ENCODE measurements at places on chromosomes 2 and 18.
A peak's percentile ranks its signal among the peaks of the same experiment; 100 is the strongest.

GRCh38 chr2:216837740-216838139 is 22.1 kb downstream of the TNP1 start:
- DNase-seq = no peak

DNA sequence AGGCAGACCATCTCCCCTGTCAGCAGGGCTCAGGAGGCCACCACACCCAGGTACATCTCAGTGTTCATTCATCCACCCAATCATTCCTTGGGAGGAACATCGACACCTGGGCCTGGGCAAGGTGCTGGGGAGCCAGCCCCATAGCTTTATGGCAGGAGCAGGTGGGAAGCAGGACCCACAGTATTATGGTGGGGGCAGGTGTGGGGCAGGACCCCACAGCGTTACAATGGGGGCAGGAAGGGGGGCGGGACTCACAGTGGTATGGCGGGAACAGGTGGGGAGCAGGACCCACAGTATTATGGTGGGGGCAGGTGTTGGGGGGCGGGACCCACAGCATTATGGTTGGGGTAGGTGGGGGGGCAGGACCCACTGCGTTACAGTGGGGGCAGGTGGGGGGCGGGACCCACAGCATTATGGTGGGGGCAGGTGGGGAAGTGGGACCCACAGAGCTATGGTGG is 128.9 kb upstream of the HS6ST1 start:
- DNase-seq = no peak

- no peak for DNase-seq
Measured at GRCh38 chr2:64525317-64525613, 1.1 kb downstream of the AFTPH start.

GRCh38 chr18:72672364-72673184 is 128.4 kb upstream of the CBLN2 start:
- peak; percentile 1 for DNase-seq

GRCh38 chr18:45657357-45658335 is 42.4 kb downstream of the SLC14A2 start:
- DNase-seq = no peak

DNA sequence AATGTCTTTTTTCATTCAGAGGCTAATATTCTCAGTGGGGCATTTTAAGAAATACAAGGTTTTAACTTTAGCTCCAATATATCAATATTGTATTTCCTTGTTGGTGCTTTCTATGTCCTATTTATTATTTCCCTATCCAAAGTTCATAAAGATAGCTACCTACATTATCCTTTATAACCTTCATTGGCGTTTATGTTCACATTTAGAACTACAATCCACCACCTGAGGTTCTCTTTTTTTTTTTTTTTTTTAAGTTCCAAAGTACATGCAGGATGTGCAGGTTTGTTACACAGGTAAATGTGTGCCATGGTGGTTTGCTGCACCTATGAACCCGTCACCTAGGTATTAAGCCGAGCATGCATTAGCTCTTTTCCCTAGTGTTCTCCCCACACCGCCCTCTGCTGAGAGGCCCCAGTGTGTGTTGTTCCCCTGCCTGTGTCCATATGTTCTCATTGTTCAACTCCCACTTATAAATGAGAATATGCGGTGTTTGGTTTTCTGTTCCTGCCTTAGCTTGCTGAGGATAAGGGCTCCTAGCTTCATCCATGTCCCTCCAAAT is 694.6 kb downstream of the SUCLG1 start:
- DNase-seq = no peak

- DNase-seq = no peak
Measured at GRCh38 chr2:80141007-80141726, 163.4 kb downstream of the LRRTM1 start.

- DNase-seq = peak; percentile 0
Measured at GRCh38 chr2:124283096-124283495, 258.0 kb downstream of the CNTNAP5 start.

DNA sequence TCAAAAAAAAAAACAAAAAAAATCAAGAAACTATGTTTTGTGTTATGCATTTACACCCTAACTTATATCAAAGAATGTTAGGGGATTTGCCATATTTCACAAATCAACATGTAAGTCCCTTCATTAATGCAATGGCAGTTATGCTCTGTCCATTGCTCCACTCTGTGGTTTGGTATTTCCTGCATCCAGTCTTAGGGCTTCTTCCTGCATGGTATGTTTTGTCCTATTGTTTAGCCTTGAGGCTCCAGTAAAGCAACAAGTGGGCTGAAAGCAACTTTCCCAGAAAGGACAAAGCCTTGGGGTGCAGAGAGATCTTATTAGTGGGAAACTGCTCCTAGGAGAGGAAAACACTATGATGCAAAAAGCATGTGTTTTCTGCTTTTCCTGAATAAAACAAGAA is 474.1 kb downstream of the IRS1 start:
- DNase-seq = no peak

- no peak for DNase-seq
Measured at GRCh38 chr18:61637905-61638595, 254.8 kb downstream of the RNF152 start.

DNA sequence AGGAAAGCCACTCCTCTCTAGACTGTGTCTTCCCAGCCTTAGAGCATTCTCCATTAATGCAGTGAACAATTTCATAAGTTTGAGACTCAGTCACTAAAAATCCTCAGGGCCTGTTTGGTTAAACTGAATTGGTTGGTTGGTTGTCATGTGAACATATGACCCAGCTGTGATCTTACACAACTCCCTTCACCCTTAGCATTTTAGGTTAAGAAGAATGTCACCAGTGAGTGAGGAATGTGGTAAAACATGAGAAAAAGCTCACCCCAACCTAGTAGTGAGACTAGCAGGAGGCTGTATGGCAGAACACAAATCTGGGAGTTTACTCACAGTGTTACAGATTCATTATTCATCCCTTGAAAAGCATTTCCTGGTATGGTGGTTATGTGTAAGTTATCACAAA is 32.4 kb downstream of the LHCGR start:
- no peak for DNase-seq

DNA sequence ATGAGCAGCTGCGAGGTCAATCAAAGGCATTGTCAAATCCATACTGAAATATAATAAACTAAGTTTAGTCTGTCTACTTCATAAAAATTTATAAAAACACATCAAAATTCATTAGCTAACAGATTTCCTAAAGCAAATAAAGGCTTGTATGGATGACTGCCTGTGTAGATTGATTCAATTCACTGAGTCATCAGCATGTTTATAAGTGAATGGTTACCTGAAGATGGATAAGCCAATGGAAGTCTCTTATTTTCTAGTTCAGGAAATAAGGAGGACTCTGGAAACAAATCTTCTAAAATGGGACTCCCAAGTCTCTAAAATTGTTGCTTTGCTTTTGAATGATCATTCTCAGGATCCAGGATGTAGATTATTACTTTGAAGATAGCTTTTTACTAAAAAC is 57.0 kb upstream of the HNRNPA3 start:
- DNase-seq = no peak

- no peak for DNase-seq
Measured at GRCh38 chr2:176107731-176108181, 676 bp downstream of the HOXD11 start.

GRCh38 chr18:617970-618504 is 21.2 kb downstream of the CLUL1 start:
- no peak for DNase-seq

GRCh38 chr2:79638410-79638809 is 125.6 kb downstream of the CTNNA2 start:
- DNase-seq = no peak

- DNase-seq = no peak
Measured at GRCh38 chr2:46538393-46538792, 59.0 kb downstream of the TMEM247 start.

- no peak for DNase-seq
Measured at GRCh38 chr2:46846536-46846935, 69.1 kb downstream of the MCFD2 start.

DNA sequence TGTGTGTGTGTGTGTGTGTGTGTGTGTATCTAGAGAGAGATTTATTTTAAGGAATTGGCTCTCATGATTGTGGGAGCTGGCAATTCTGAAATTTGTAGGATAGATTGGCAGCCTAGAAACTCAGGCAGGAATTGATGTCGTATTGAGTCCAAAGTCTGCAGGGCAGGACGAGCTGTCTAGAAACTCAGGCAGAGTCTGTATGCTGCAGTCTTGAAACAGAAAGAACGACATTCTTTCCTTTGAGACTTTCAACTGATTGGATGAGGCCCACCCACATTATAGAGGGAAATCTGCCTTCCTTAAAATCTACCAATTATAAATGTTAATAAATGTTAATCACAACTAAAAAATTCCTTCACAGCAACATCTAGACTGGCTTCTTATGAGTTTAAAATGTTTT is 436.6 kb upstream of the FANCL start:
- no peak for DNase-seq

- no peak for DNase-seq
Measured at GRCh38 chr2:113167962-113168340, 5.8 kb upstream of the PSD4 start.

DNA sequence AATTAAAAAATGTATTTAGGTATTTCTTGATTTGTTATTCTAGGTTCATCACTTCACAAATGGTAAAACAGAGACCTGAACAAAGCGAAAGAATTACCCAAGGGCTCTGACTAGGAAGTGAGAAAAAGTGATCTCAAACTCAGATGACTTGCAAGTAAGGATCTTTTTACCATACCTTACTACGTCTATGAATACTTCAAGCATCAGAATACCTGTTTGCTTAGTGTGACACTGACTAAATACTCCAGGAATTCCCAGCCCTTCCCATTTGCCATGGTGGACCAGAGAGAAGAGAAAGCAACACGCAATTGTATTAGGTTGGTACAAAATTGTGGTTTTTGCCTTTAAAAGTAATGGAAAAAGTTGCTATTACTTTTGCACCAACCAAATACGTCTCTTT is 35.8 kb upstream of the FIGN start:
- DNase-seq = no peak

DNA sequence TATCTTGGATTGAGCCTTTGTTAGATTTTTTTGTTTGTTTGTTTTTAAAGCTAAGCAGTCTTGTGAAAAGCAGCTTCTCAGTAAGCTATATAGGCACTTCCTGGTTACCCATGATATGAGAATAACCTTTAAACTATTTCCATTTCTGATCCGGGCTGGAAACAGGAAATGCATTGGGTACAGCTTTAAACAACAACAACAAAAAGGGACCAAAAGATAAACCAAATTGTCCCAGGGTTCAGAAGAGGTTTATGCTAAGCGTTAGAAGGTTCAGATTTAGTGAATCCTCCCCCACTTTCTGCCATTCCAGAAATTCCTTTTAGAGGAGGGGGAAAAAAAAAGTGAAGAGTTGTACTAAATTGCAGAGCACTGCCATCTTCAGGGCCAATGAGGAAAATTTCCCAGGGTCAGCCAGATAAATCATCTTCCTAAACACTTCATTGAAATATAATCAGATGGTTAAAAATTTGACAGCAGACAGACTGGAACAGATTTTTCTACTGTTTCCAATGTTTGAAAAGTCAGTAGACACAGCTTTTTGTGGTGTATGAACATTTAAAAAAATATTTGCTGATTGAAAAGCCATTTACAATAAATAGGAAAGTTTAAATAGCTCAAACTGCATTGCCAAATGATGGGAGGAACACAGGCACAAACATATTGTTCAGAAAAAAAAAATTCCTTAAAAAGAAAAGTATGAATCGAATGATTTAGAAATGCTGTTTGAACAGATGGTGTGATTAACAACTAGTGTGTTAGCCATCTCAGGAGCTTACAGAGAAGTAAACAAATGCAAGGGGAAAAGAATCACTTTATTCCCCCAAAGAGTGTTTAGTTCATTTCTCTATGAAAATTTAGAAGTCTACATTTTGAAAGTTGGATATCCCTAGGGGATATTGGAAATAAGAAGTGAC is 189.9 kb upstream of the TANK start:
- no peak for DNase-seq

DNA sequence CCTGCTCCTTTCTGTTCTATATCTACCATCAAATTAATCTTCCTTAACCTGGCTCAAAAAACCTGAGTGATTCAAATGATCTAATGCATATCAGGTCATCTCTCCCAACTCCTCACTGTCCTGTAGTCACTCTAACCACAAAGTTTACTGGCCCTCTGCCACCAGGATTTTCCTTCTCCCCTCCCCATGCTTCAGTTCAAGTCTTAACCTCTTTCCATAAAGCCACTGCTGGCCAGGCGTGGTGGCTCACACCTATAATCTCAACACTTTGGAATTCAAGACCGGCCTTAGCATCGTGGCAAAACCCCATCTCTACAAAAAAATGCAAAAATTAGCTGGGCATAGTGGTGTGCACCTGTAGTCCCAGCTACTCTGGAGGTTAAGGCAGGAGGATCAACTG is 7.5 kb upstream of the SP3 start:
- no peak for DNase-seq

- DNase-seq = no peak
Measured at GRCh38 chr2:3126911-3127621, 250.6 kb downstream of the EIPR1 start.

DNA sequence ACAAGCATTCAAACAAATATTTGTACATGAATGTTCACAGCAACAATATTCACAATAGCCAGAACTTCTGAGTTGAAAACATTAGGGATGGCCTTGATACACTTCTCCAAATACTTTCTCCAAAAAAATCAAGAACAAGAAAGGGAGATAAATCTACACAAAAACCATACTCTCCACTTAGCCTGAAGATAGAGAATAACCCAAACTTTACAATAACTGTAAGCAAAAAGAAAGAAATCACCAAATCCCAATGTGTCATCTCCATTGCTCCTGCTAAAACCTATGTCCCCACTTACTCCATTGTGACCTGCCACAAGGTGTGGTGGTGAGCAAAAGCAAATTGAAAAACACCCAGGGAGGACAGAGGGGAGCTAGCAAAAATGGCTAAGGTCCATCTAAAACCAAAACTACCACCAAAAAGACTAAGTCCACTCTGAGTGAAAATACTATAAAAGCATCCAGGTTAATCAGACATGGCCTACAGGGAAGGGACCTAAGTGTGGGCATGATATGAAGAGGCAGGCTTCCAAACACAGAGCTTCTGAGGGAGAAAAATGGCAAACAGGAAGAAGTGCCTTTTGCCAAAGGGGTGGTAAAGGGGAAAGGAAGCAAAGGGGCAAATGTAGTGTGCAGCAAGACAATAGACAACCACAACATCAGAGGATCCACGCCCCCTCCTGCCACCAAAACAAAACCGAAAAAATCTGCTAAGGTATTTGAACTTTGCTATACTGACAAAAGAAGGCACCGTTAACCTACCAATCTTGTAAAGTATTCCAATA is 56.1 kb downstream of the NBAS start:
- no peak for DNase-seq

GRCh38 chr18:22175346-22175745 is 6.0 kb downstream of the GATA6 start:
- no peak for DNase-seq

GRCh38 chr2:156470975-156471583 is 34.9 kb downstream of the GPD2 start:
- no peak for DNase-seq

DNA sequence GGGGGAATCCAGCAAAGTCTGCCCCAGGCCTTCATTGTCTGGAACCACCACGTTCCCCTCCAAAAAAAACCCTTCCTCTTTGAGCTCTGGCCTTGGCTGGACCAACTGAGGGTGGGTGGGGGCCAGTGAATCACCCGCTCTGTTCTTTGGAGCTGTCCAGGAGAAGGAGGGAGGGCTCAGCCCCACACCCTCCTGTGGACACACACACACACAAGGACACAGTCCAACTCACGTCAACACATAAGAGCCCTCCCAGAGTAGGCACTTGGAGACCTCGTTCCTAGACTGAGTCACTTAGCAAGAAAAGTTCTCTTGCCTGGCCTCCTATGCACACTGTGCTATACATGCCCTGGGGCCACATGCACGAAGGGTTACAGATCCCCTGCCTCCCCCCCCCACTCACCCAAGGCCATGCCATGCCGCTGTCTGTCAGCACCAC is 1.2 kb upstream of the TNS1 start:
- no peak for DNase-seq

- no peak for DNase-seq
Measured at GRCh38 chr2:240992572-240993291, 5.7 kb upstream of the SNED1 start.

- DNase-seq = no peak
Measured at GRCh38 chr2:11406958-11407381, 59.0 kb downstream of the E2F6 start.
